ENCODE measurements at places on chromosomes 7 and 10.

- peak; percentile 76 for DNase-seq
Measured at GRCh38 chr10:79407811-79408795, 37.3 kb downstream of the ZCCHC24 start.

GRCh38 chr7:30186725-30187124 lies 51.9 kb downstream of the MTURN start:
- no peak for DNase-seq

DNA sequence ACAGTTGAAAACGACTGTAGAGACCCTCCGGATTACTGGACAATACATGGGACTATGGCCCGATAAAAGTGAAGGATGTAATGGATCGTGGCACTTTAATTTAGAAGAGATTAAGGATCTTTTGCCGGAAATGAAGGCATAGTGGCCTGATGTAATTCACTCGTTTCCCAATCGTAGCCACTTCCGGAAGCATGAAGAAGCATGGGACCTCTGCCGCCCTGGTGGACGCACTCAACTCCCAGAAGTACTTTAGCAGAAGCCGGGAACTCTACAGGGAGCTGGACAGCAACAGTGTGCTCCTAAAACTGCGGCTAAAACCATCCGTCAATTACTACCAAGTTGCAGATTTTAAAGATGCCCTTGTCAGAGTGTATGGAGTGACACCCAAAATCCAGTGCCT lies 59.6 kb upstream of the NUPR2 start:
- DNase-seq, result no peak

- DNase-seq, result peak; percentile 68
Measured at GRCh38 chr7:130273081-130273932, 6.6 kb downstream of the CPA2 start.

- DNase-seq, result no peak
Measured at GRCh38 chr7:79787096-79787495, 333.6 kb upstream of the MAGI2 start.

GRCh38 chr7:85713171-85713570 lies 526.3 kb upstream of the SEMA3D start:
- DNase-seq, result no peak

DNA sequence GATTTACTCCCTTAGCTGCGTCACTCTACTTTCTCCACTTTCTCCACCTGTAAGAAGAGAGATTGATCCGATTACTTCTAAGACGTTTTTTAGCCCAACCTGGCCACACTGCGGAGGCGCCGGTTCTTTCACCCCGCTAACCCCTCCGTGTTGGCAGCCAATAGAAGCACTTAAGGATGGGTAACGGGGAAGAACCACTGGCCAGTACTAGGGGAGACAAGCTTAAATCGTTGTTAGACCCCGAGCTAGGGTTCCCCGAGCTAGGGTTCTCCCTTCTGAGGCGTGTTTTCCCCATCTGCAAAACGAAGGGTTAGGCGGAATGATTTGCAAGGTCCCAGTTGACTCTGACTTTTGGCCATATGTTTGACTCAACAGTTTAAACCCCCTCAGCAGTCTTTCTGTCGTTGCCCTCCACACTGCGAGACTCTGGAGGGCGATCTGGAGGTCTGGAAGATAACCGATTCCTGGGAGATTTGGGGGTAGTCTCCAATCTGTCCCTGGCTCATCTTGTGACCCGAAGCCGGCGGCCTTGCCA lies 644 bp downstream of the UMAD1 start:
- peak; percentile 1 for DNase-seq

GRCh38 chr7:13724191-13724976 lies 265.1 kb downstream of the ETV1 start:
- DNase-seq, result no peak

- DNase-seq, result no peak
Measured at GRCh38 chr7:105127179-105127578, 113.2 kb downstream of the KMT2E start.

- no peak for DNase-seq
Measured at GRCh38 chr10:88260329-88261051, 322.6 kb downstream of the RNLS start.

DNA sequence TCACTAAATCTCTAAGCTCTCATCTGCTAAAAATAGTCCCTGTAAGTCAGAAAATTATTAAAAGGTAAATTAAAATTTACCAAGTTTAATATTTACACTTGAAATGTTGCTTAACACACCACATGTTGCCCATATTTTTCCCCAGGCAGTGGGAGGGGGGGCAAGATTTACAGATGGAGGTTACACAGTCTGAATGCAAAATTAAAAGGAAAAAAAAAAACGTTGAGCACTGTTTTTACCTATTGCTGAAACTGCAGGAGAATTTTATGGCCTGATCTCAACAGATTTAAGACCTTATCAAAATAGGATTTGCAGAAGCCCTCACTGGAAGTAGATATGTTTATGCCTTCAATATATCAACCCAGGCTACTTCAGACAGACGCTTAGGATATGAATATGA lies 133.4 kb downstream of the SFMBT2 start:
- DNase-seq, result no peak

DNA sequence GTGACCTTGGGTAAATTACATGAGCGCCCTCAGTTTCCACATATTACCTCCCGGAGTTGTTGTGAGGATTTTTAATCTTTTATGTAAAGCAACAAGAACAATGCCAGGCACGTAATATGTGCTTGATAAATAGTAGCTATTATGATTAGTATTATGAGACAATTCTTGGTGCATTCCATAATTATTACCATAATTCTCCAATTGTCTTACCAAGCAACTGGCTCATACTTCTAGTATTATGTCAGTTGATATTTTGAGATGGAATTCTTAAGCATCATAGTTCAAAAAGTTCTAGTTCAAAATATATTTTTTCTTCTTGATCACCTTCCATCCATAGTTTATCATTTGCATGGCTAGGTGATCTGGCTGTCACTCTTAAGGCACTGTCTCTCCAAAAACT lies 259.0 kb downstream of the BBS9 start:
- DNase-seq, result peak; percentile 27

DNA sequence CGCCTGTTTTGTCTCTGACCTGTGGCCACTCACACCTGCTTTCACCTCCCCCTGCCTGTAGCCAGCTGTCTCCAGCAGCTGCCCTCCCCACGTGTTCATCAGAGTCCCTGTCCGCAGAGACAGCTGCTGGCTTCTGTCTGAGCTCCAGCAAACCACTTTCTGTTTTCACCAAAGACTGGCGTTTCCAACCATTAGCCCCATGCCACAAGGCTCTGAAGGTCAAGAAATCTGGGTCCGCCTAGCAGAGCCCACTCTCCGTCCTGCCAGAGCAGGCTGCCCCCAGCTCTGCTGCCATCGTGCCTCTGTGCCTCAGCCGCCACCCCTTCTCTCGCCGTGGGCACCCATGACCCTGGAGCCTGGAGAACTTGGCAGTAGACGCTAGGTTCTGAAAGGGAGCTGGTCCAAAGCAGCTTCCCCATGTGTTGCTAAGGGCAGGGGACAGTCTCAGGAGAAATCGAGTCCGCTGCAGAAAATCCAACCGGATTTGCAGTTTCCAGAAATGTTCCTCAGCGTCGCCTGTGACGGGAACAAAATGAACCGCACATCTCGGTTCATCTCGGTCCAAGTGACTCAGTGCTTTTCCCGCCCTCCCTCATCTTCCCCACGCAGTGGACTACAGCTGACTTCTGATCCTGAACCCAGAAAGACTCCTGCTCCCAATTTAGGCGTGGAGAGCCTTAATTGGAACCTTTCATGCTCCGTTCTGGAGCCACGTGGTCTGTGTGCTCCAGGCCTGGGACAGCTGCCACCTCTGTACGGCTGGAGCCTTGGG lies 28.0 kb downstream of the TMEM120A start:
- peak; percentile 28 for DNase-seq

- DNase-seq, result peak; percentile 73
Measured at GRCh38 chr10:6382081-6382480, 179.3 kb downstream of the PFKFB3 start.

GRCh38 chr10:89207181-89207800 lies at the start of gene CH25H:
CH25H (minus strand) TSS chr10:89207317; CDS start chr10:89207292, 25 bp downstream.
- peak; percentile 88 for DNase-seq

DNA sequence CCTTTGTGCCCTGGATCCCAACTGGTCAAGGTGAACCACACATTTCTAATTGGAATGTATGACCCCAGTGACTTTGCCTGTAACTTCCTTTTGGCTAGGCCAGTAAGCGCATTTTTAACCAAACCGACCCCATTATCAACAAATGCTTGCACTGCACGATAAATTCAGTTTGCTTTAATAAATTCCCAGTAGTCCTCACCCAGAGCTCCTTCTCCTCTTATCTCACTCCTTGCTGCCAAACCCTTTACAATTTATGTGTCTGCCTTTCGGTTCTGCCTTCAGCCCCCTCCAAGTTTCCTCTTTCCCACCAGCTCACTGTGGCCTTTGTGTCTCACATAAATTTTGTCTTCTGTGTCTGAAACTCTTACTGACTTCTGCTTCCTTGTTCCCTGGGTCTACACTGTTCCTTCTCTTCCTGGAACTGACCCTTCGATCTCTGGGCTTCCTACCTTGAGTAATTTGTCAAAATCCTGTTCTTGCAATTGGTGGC lies 59.0 kb downstream of the TBXAS1 start:
- DNase-seq, result no peak

DNA sequence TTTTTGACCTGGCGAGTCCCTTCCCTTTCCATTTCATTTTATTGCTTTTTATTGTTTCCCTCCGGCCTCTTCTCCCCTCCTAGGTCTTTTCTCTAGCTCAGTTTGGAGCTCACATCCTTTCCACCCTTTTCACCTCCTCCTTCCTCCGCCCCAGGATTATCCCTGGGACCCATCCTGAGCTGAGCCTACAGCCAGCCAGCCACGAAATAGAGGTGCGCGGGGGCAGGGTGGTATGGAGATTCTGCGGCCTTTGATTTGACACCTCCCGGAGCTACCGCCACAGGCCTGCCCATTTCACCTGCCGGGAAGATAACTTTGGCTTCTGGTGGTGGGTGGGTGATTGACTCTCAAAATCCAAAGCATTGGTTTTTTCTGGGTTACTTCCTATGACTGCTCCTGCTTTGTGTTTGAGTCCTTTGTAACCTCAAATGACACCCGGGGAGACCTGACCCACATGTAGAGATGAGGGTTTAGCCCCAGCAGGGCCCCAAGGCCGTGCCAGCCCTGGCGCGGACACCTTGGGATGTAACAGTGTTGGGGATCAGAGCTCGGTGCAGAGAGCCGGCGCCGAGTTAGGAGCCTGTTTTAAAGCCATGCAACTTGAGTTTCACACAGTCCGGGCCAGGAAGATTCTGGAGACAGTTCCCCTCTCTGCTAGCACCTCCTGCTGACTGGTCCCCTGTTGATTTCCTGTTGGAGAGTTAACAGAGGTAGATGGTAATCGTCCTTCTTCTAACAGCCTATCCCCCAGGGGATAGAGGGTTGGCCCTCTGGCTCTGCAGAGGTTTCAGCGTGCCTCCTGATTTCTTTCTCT lies 1.5 kb downstream of the DUSP5 start:
- peak; percentile 75 for DNase-seq

GRCh38 chr7:115864082-115864481 lies 166.5 kb downstream of the TFEC start:
- DNase-seq, result no peak

GRCh38 chr10:97800474-97800873 lies 28.7 kb upstream of the SFRP5 start:
- DNase-seq, result no peak

DNA sequence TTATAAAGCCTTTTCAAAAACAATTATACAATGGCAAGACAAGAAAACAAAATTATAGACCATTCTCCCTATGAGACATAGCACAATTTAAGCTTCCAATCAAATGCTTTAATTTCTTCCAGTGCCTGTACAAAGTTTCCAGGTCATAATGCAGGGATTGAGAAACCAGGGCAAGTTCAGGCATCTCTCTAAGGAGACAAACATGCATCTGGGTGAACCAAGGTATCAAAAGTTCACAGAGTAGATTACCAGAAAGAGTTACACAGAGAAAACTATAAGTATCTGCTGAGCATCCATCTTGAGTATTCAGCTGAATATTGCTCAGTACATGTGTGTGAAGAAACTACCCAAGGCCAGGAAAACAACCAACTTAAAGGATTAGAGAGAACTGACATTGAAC lies 89.1 kb downstream of the COL28A1 start:
- DNase-seq, result no peak

GRCh38 chr7:103658055-103659005 lies 212.3 kb upstream of the SLC26A5 start:
- DNase-seq, result no peak

GRCh38 chr7:69199041-69199440 lies 399.2 kb upstream of the AUTS2 start:
- no peak for DNase-seq

- no peak for DNase-seq
Measured at GRCh38 chr10:60336901-60337630, 52.6 kb downstream of the ANK3 start.

DNA sequence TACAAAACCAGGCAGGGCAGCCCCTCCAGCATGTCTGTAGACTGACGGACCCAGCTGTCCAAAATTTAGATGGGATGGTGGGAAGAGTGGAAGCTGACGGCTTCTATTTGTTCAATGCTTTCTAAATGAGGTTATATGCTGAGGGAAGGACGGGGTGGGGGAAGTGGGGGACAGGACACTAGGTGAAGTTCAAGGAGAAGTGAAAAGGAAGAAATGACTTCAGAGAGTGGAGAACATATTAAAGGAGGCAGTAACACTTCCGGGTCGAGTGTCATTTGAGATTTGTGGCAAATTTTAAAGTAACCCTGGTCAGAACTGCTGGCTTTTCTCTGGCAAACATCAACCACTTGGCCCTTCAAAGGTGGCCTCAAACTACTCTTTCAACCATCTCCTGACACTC lies 9.4 kb downstream of the PIP4K2A start:
- DNase-seq, result no peak

GRCh38 chr10:116737627-116738327 lies 4.6 kb downstream of the HSPA12A start:
- DNase-seq, result no peak

- DNase-seq, result peak; percentile 92
Measured at GRCh38 chr10:114869520-114869892, 47.9 kb downstream of the FHIP2A start.

- DNase-seq, result peak; percentile 91
Measured at GRCh38 chr10:44628921-44629320, 244.0 kb upstream of the CXCL12 start.

- no peak for DNase-seq
Measured at GRCh38 chr10:130038611-130039109, 72.0 kb downstream of the C10orf143 start.

- DNase-seq, result no peak
Measured at GRCh38 chr7:105643851-105644250, 62.6 kb upstream of the EFCAB10 start.

GRCh38 chr10:129568583-129569344 lies 101.7 kb downstream of the MGMT start:
- no peak for DNase-seq

- DNase-seq, result no peak
Measured at GRCh38 chr10:124625831-124626238, 118.3 kb downstream of the FAM53B start.

- no peak for DNase-seq
Measured at GRCh38 chr7:22722536-22723180, 4.3 kb upstream of the IL6 start.

GRCh38 chr10:105075031-105075430 lies 433.9 kb downstream of the SORCS3 start:
- DNase-seq, result no peak

DNA sequence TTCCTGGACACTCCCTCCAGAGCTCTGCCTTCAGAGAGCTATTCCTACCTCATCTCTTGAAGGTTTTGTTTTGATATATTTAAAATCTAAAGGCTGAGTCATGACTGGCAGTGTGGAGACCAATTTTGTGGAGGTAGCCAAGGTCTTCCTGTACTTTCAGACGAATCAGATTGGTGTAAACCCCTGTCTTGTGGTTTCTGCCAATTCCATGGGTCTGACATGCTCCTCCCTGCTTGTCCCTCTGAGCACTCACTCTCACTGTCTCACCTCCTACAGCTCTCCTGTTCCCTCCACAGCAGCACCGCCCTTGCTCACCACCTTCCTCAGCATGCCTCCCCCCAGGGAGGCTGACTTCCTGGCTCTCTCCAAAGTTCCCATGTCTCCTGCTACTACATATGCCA lies 179.8 kb downstream of the NPSR1 start:
- peak; percentile 11 for DNase-seq

Data from fibroblast of skin of scalp (primary cell).